ENCODE measurements at places on chromosomes 5 and 9. TPM values are rescaled to one million over a fixed set of nuclear protein-coding genes. Genes with fewer than 3 reads are reported as not detected.

The CRB2 gene
- total RNA-seq, result 0.13 TPM

The EMB gene
- 18.9 TPM for total RNA-seq

The PCDHA9 gene
- 0.06 TPM for total RNA-seq

The IFNA2 gene
- total RNA-seq, result not detected

The HACD4 gene
- 25.0 TPM for total RNA-seq

DNA sequence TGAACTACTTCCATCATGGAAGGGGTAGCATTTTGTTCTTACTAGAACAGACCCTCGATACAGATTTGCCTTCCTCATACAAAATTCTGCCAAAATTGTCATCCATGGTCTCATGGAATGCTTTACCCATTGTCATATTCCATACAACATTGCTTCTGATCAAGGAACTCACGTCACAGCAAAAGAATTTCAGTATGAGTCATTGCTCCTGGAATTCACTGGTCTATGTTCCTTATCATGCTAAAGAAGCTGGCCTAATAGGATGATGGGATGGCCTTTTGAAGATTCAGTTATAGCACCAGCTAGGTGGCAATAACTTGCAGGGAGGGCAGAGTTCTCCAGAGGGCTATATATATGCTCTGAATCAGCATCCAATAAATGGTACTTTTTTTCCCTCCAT is 18.2 kb upstream of the FNIP1 start:
- H3K4me3 ChIP-seq, result no peak overlapping the region
- DNase-seq, result no peak
- no peaks in the 10 kb centered on the region for H3K36me3 ChIP-seq
- H3K27me3 ChIP-seq, result no peaks in the 10 kb centered on the region
- no peak overlapping the region for H3K27ac ChIP-seq

DNA sequence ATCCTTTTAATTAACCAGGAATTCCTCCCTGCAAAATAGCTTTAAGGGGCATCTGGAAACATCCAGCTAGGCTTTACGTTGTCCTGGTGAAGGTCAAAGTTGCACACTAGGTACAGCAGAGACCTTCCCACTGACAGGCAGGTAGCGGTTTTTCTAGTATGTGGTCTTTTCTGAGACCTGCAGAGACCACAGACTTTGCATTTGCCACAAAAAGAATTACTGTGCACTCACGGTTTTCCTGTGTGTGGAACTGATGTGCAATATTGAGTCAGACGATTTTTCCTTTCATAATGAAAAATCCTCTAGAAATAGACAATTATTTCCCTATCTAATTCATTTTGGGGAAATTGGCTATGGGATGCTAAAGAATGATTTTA is 417.0 kb upstream of the ADAMTSL1 start:
- peaks cover 48% of the 10 kb centered on the region for H3K4me1 ChIP-seq
- H3K27ac ChIP-seq, result peak overlapping the region; percentile 60
- H3K36me3 ChIP-seq, result no peaks in the 10 kb centered on the region
- H3K4me3 ChIP-seq, result no peak overlapping the region
- no peak for DNase-seq

- no peaks in the 10 kb centered on the region for H3K27me3 ChIP-seq
- no peaks in the 10 kb centered on the region for H3K4me1 ChIP-seq
- H3K36me3 ChIP-seq, result no peaks in the 10 kb centered on the region
- no peak overlapping the region for H3K4me3 ChIP-seq
- no peak overlapping the region for H3K27ac ChIP-seq
Measured at GRCh38 chr9:72415163-72415562, 50.2 kb upstream of the ZFAND5 start.

DNA sequence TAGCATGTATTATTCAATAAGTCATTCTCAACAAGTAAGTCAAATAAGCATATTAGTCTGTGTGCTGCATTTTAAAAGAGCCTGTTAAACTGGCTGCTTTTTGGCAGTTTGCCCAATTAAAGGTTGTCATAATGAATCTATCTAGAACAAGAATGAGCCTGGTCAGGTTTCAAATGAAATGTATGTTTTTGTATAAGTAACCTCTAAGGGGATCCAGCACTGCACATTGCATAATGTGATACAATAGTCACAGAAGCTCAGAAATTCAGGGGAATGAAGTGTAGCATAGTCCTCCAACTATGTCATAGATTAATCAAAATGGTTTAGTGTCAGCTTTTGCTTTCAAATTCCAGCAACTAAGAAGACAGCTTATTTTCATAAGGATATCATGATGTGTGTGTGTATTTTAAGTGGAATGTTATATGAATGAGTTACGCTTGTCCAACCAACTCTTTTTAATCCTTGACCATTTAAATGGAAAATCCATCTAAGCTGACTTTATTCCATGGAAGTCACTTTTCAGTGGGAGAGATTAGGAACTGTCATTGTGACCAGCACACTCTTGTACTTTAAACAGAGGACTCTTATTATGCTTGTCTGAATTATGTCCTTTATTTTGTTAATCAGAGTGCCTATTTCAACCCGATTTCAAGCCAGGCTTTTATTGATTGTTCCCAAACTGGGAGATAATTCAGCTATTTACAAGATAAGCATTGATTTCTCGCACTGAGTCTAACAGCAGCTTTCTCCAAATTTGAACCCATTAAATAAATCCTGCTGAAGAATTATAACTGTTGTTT is 283.9 kb upstream of the ADAMTSL1 start:
- DNase-seq, result no peak
- H3K27ac ChIP-seq, result peak overlapping the region; percentile 42
- H3K27me3 ChIP-seq, result no peaks in the 10 kb centered on the region
- H3K36me3 ChIP-seq, result no peaks in the 10 kb centered on the region
- H3K4me3 ChIP-seq, result no peak overlapping the region

GRCh38 chr9:14748373-14748772 is 25.8 kb upstream of the CER1 start:
- no peak for DNase-seq
- no peaks in the 10 kb centered on the region for H3K27me3 ChIP-seq
- no peaks in the 10 kb centered on the region for H3K36me3 ChIP-seq

DNA sequence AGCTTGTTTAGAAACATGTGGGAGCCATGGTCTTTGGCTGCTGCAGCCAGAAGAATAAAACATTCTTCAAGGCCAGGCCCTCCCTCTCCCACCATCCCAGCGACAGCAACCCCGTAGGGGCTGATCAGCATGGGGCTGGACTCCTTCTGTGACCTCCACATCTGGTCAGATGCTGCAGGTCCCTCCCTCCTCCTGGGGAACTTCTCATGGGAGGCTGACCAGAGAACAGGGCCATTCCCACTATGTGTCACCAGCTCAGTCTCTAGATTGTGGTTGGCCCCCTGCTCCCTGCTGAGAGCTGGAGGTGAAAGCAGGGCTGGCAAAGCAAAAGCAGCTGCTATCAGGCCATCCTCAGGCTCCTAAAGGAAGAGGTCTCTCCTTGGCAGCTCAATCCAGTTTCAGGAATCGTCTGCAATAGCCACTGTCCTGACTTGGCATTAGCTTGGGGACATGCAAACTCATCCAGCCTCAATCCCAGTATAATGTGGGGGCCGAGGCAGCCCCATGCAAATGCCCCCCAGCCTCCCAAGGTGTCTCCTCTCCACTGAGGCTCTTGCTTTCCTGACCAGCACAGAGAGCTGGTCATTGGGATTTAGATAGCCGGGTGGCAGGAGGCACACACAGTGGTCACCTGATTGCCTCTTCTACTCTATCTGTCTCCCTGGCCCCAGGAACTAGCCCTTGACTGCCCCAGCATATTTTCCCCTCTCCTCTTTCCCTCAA is 81.5 kb downstream of the NRG2 start:
- peaks cover 5% of the 10 kb centered on the region for H3K4me1 ChIP-seq
- no peaks in the 10 kb centered on the region for H3K36me3 ChIP-seq
- H3K4me3 ChIP-seq, result no peak overlapping the region

DNA sequence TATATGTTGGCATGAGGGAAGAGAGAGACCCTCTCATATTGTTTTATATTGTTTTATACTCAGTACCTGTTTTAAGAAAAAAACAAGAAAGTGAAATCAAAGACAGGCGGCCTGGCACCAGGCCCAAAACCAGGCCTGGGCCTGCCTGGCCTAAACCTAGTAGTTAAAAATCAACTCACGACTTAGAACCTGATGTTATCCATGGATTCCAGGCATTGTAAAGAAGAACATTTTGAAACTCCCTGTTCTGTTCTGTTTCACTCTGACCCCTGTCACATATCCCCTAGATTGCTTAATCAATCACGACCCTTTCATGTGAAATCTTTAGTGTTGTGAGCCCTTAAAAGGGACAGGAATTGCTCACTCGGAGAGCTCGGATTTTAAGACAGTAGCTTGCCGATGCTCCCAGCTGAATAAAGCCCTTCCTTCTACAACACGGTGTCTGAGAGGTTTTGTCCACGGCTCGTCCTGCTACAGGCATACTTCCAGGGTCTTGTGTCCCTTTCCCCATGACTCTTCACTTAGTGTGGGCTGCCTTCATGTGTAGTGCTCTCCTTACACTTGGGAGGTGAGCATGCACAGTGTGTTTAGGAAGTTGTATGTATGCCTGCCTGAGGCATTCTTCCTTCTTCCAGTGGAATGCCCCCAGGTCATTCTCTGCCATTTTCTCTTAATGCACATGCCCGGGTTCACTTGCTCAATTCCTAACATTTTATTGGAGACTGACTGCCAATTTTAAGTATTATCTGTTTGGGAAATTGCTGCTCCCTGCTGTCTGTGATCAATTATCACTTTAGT is 17.8 kb downstream of the TBCA start:
- DNase-seq, result no peak
- H3K27me3 ChIP-seq, result no peaks in the 10 kb centered on the region
- H3K4me3 ChIP-seq, result no peak overlapping the region
- no peak overlapping the region for H3K27ac ChIP-seq
- peaks cover 6% of the 10 kb centered on the region for H3K4me1 ChIP-seq
- H3K36me3 ChIP-seq, result peaks cover 3% of the 10 kb centered on the region

- H3K4me1 ChIP-seq, result peaks cover 18% of the 10 kb centered on the region
- H3K27ac ChIP-seq, result peak overlapping the region; percentile 50
- H3K4me3 ChIP-seq, result no peak overlapping the region
- no peaks in the 10 kb centered on the region for H3K27me3 ChIP-seq
- H3K36me3 ChIP-seq, result peaks cover 21% of the 10 kb centered on the region
Measured at GRCh38 chr5:176373100-176373818, 8.0 kb downstream of the ARL10 start.

DNA sequence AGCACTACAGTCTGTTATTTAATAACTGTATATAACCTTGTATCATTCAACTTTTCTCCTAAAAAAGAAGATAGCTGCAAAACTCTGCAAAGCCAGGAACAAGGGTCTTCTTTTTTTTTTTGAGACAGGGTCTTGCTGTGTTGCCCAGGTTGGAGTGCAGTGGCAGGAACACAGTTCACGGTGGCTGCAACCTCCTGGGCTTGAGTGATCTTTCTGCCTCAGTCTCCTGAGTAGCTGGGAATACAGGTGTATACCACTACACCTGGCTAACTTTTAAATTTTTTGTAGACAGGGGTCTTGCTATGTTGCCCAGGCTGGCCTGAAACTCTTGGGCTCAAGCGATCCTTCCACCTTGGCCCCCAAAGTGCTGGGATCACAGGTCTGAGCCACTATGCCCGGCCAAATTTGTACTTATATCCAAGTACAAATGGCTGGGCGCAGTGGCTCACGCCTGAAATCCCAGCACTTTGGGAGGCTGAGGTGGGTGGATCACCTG is 19.2 kb downstream of the RIOK2 start:
- no peaks in the 10 kb centered on the region for H3K4me1 ChIP-seq
- DNase-seq, result no peak
- peaks cover 42% of the 10 kb centered on the region for H3K36me3 ChIP-seq
- H3K4me3 ChIP-seq, result no peak overlapping the region
- H3K27ac ChIP-seq, result no peak overlapping the region

DNA sequence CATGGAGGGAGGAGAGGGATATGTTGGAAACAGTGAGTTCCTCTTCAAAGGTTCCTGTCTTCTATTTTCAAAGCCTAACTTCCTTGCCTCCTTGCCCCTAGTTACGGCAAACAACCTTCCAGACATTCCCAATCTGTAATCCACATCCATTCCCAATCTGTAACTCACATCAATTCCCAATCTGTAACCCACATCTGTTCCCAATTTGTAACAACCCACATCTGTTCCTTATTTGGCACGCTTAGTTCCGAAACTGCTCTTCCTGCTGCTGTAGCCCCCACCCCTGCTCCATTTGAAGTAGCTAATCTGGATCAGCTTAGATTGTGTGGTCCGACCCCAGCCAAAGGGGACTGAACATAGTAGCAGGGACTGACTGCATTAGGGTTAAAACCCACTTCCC is 23.9 kb upstream of the IDNK start:
- H3K4me1 ChIP-seq, result no peaks in the 10 kb centered on the region
- DNase-seq, result no peak
- no peaks in the 10 kb centered on the region for H3K27me3 ChIP-seq
- no peak overlapping the region for H3K4me3 ChIP-seq

DNA sequence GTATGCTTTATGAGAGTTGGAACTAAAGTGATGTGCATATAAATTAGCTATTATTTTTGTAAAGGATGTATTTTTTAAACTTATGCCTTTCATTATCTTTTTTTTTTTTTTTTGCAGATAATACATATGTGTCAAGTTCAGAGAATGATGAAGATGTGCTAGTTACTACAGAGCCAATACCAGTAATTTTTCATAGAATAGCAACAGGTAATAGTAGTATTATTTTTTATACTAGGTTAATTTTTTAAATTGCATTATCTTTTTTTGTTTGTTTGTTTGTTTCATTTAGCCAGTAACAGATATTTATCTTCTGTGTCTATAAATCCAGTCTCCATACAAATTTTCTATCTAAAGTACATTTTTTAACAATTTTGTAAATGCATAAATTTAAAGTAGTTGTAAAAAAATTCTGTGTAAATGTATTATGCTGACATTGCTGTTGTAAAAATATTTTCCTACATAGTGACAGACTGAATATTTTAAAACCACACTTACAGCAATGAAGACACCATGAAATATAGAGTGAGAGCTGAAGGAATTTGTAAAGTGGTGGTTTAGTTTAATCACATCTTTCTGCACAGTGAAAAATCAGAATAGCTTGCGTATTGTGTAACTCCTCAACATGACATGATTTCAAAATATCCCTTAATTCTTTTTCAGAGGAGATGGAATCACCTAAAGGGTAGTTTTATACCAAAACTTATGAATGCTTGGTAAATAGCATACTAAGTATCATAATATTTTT is 93.3 kb downstream of the PARP8 start:
- no peaks in the 10 kb centered on the region for H3K27me3 ChIP-seq

GRCh38 chr9:114016629-114017423 is 61.3 kb downstream of the AMBP start:
- no peaks in the 10 kb centered on the region for H3K4me1 ChIP-seq
- peak; percentile 83 for DNase-seq
- H3K27ac ChIP-seq, result no peak overlapping the region
- H3K27me3 ChIP-seq, result no peaks in the 10 kb centered on the region
- H3K36me3 ChIP-seq, result peaks cover 20% of the 10 kb centered on the region
- H3K4me3 ChIP-seq, result no peak overlapping the region

DNA sequence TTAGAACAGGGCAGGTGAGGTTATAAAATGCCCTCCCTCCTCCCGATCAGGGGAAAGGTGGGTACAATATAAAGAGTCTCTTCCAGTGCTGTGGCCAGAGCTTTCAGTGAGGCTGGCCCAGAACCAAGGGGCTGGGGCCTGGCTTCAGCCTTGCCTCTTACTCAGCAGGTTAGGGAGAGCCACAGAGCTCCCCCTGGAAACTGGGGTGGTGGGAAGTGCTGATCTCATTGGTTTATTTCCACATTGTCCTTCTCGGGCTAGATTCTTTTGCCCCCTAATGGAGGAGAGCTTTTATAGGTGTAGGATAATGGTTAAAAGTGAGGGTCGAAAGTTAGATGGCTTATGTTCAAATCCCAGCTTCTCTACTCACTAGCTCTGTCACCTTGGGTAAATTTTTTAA is 186.7 kb upstream of the TBC1D2 start:
- no peak overlapping the region for H3K4me3 ChIP-seq
- no peak overlapping the region for H3K27ac ChIP-seq
- no peaks in the 10 kb centered on the region for H3K36me3 ChIP-seq
- H3K27me3 ChIP-seq, result peaks cover 7% of the 10 kb centered on the region
- DNase-seq, result no peak

Measured in esophagus muscularis mucosa (tissue), 4 donors.